ENCODE measurements at places on chromosomes 13 and 19. TPM values are rescaled to one million over a fixed set of nuclear protein-coding genes. Genes with fewer than 3 reads are reported as not detected.
A peak's percentile ranks its signal among the peaks of the same experiment; 100 is the strongest.

DNA sequence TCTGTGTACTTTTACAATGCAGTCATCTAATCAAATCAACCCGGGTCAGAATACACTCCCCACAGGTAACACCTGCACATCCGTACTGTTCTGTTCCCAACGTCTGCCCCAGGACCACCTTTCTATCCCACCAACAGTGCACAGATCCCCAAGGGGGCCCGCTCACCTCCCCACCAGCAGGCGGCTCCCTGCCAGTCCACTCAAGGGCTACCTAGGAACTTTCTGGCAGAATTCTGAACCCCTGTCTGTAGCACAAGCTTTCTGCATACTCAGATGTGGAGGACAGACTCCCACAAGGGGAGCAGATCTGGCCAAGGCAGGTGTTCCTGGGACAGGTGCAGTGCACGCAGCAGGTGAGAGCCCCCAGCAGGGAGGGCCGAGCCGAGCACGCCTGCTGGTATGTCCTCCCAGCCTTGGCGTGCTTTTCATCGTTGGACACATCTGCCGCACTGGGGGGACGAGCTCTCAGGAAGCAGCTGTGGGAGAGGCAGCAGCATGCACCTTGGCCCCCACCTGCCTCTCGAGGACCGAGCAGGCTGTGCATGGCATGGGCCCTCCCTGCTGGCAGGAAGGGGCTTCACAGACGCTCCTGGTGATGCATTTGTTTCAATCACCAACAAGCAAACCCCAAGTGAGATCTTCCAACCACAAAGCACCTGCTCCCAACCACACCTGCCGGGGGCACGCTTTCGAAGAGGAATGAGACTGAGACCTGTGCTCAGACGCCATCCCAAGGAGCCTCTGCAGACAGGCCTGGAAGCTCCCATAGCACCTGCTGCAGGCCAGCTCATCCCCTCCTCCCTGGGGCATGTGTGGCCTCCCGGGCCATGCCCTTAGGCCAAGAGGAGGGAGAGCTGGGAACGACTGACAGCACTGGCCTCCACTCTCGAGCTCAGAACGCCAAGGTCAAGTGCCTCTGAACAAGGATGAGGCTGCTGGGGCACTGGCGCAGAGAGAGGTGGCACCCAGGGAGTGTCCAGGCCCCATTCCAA is 35.9 kb downstream of the RAB20 start:
- no peak for DNase-seq

GRCh38 chr13:24737042-24737441 is 26.9 kb upstream of the RNF17 start:
- peak; percentile 59 for DNase-seq

ATP4B gene
- total RNA-seq: not detected

DNA sequence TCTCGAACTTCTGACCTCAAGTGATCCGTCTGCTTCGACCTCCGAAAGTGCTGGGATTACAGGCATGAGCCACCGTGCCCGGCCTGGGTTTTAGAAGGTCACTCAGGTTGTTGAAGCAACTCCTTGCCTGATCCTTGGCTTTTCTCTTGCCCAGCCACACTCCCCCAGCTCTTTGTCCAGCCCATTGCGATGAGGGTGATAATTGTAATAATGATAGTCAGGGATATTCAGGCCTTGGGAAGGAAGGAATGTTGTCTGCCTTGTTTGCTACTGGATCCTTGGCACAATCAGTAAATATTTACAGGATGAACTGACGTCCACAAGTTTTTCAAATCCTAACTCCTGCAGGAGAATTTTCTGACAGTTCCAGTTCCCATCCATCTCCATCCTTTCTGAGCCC is 1.8 kb downstream of the THOP1 start:
- no peak for DNase-seq

GRCh38 chr19:4038661-4039423 is 27.9 kb downstream of the ZBTB7A start:
- DNase-seq: no peak

DNA sequence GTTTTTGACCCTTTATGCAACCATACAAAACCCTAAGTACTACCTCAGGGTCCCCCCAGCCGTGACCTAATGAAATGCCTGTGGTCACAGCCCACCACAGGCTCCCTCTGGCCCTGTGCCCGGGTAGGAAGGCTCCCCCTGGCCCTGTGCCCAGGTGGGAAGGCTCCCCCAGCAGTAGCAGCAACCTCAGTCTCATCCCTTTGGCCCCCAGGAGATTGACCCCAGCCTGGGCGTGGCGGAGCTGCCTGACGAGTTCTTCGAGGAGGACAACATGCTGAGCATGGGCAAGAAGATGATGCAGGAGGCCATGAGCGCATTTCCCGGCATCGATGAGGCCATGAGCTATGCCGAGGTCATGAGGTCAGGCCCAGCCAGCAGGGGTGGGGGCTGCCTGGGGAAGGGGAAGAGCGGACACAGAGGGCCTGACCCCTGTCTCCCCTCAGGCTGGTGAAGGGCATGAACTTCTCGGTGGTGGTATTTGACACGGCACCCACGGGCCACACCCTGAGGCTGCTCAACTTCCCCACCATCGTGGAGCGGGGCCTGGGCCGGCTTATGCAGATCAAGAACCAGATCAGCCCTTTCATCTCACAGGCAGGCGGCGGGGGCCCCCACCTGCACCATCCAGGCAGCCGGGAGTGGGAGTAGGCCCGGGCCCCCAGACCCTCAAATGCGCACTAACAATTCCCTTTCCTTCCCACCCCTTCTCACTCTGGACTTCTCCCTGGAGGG is 6.3 kb upstream of the BEST2 start:
- no peak for DNase-seq

All from GM23338 (cell line).